ENCODE measurements at places on chromosomes 4 and X.

DNA sequence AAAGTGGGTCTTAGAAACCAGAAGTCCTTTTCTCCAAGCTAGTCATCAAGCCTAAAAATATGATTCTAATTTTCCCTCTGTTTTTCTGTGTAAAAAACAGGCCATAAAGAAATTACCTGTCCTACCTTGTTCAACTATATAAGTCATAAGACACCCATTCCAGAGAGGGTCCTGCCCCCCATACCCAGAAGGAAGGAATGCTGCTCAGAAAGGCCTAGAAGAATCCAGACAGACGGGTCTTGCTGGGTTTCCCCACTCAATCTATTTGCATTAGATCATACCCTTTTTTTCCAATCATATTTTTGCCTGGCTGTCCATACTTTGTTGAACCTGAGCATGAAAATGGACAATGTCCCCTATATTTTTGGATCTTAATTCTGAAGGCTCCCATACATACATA, 16.3 kb upstream of the XAGE2 start:
- ATAC-seq, result no peak

DNA sequence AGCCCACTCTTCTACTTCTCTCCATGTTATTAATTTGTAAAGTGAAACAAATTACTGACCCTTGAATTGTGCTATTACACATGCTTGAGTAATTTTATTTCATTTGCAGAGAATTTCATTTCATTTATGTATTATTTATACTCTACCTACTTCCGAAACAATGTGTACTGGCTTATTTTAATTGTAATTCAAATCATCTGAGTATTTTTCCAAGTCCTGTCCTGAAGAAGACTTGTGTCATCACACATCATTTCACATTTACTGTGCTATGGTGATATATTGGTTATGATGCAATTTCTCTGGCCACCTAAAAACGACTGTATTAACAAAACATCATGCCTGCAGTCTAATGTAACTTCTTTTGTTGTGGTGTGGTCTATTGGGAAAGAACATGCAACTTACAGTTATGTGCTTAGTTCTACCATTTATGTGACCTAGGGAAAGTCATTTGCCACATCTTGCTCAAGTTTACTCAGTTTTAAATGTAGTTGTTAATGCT, 384.5 kb downstream of the RPA4 start:
- ATAC-seq, result no peak

DNA sequence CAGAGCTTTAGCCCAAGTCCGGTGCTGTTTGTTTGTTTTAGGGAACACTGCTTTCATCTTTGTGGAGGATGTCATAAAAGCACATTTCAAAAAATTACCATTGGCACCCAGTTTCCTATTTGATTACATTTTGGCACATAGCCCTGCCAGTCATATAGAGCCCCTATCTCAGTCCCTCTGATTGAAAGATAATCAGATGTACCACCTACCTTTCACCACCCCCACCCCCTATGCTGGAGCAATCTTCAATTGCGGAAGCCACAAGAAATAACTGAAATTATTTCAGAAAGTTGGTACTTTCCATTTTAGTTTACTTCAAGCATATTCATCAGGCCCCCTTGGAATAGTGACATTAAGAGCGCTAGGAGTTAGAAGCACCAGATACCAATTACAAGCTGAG, 136.7 kb upstream of the RPL34 start:
- ATAC-seq, result no peak

DNA sequence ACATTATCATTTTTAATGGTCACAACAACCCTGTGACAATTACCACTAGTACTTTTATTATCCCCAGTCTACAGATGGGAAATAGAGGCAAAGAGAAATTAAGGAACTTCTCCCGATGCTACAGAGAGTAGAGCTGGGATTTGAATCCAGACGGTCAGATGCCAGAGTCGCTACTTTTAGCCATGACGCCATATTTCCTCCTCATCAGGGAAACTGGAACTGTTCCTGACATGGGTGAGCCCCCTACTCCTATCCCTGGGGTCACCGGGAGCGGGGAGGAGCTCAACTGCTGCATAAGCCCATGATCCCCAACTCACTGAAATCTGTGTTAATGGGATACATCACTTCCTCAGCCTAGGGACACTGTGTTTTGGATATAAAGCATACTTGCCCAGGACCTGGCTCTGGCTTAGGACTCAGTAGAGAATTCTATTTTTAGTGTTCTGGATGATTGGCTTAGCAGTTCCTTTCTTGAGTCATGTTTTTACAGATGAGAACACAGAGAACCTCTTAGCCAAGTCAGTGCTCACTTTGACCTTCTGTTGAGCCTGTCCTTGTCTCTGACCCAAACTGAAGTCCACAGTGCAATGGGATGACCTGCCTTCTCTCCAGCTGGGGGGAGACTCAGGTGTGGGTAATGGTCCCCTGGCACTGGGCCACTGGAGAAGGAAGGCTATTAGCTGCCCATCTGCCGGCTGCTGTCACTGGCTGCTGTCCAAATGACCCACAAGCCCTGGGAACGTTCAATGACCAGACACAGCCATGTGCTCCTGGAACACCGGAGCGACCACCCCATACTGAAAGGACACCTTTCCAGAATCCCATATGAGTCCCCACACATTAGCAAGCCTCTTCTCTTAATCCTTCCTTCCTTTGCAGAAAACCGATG, 90.8 kb upstream of the SHISA3 start:
- ATAC-seq, result peak; percentile 79

GRCh38 chr4:183823434-183823833, 81.7 kb upstream of the STOX2 start:
- ATAC-seq, result peak; percentile 20

- peak; percentile 26 for ATAC-seq
Measured at GRCh38 chr4:186105647-186106321, 1.3 kb downstream of the FAM149A start.

DNA sequence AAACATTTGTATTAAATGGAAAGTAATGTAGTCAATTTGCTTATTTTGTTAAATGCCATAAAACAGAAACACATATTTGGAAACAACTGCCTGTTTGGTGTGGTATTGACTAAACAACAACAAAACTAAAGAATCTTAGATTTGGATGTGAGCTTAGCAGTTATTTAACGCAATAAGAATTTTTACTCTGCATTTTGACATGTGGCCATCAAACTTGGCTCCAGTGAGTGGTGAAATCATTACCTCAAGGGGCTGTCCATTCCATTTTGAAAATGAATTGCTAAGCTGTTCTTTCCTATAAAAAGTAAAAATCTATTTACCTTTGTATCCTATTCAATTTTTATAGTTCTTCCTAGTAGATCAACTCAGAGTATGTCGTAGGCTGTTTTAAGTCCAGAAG, 84.2 kb downstream of the DKK2 start:
- no peak for ATAC-seq

GRCh38 chr4:55736605-55737183, 82.9 kb upstream of the EXOC1L start:
- no peak for ATAC-seq

DNA sequence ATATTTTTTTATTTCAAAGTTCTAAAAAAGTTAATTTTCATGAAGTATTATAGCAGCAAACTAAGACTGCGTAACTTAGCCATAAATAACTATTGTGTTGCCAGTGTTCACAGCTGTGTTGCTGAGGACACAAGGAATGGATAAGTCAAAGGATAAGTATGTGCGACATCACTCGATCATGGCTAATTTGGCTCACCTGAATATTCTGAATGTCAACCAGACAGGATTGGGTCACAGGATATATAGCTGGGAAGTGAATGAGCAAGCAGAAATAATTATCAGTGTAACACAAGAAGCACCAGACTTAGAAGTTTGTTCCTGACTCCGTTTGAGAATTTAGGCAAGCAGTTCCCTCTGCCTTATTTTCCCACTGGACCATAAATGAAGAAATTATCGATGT, 33.9 kb downstream of the PRDM8 start:
- no peak for ATAC-seq

GRCh38 chr4:67546971-67547370, 1.7 kb upstream of the CENPC start:
- ATAC-seq, result no peak

- ATAC-seq, result peak; percentile 46
Measured at GRCh38 chrX:68666580-68666979, 19.1 kb downstream of the STARD8 start.

DNA sequence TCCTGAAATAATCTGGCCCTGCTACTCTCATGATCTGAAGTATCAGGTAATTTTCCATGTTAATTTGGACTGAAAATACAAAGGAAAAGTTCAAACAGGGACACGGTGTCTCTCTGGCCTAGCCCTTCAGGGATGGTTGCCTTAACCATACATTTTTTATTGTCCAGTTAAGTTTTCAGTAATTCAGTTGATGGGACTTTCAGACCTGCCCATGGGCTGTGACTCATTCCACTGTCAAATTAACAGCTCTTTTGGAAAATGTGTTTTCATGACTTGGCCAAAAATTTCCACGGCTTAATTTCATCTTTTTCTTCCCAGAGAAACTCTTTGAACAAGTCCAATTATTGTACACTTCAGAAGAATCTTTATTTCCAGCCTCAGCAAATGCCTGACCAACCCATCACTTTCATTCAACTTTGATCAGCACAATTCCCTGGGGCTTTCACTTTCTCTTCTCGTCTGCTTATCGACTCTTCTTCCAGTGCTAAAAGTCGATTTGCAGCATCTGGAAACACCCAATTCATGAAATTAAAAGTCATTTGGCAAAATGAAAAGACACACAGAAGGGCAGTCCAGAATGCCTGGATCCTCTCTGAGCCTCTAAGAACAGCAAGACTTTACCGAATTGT, 293.9 kb downstream of the RAB28 start:
- no peak for ATAC-seq

DNA sequence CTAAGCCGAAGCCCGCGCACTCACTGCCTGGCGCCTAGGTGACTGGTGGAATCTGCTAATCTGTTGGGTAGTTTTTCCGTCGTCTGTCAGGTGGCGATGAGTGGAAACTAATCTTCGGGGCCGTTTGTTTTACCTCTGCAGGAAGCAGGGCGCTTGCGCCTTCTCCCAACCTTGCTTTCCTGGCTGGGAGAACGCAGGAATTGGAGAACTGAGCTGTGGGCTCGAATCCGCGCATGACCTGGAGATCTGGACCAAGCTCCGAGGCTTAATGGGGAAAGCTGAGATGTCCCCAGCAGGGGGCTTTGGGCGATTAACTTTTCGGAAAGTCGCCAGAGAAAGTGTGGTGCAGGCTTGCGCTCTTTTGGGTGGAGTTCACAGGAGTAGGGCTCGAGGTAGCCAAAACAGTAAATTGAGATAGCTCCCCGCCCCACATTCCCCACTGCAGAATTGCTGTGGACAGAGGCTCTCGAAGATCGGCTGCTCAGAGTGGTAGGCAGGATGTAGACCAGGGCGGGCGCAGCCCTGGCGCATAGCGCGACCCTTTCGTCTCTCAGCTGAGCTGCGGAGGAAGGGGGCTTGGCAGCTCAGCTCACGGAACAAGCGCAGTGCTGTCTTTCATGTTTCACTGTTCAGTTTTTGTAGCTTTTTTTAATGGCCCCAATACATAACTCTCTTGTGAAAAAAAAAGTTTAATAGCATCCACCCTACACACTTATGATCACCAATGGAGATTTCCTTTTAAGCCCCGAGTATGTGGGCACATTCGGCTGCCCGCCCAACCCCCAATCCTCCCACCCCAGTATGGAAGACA, 2.7 kb upstream of the FGF5 start:
- ATAC-seq, result no peak

DNA sequence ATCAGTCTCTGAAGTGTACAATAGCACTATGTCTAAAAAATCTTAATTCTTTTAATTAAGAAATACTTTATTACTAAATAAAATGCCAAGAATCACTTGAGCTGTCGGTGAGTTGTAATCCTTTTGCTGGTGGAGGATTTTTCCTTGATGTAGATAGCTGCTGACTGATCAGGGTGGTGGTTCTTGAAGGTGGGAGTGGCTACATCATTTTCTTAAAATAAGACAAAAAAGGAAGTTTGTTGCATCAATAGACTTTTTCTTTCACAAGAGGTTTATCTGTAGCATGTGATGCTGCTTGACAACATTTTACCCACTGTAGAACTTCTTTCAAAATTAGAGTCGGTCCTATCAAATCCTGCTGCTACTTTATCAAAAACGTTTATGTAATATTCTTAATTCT, 68.8 kb upstream of the ZC4H2 start:
- no peak for ATAC-seq

DNA sequence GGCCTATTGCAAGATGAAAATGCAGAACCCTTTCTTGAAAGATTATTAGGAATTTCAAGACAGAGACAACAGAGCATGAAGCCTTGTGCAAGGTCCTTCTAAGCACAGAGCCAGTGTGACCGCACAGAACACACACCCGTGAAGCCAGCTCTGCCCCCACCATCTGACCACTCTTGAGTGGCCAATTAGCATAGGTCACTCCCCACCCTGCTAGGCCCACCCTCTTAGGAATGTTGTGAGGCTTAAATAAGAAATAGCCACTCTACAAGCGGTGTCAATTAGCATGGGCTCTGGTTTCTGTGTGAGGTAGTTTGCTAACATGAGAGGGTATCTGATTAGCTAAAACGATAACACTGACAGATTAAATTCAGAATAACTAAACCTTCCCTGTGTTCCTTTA, 152.9 kb downstream of the PTTG2 start:
- ATAC-seq, result no peak

DNA sequence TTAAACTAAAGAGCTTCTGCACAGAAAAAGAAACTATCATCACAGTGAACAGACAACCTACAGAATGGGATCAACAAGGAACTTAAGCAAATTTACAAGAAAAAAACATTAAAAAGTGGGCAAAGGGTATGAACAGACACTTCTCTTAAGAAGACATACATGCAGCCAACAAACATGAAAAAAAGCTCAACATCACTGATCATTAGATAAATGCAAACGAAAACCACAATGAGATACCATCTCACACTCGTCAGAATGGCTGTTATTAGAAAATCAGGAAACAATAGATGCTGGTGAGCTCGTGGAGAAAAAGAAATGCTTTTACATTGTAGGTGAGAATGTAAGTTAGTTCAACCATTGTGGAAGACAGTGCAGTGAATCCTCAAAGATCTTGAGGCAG, 27.8 kb downstream of the PAPSS1 start:
- ATAC-seq, result no peak

- ATAC-seq, result no peak
Measured at GRCh38 chr4:76758996-76759395, 138.9 kb downstream of the SOWAHB start.

GRCh38 chrX:148567229-148567628, 66.8 kb downstream of the AFF2 start:
- no peak for ATAC-seq

DNA sequence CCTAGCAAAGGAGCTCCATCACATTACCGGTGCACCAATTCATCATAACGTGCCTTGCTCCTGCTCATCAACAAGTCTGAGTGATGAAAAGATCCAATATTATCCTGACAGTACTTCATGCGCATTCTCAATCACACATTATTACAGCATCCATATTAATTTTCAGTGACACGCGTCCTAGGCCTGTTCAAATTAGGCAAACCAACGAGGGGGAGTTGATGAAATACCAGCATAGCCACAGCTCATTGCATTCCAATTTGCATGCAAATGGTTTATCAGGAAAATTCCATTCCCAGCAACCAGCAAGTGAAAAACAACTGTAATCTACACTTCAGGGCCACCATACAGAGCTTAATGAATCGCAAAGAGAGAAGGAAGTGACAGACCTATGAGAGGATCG, 236.9 kb downstream of the DCLK2 start:
- ATAC-seq, result no peak

Measured in gastroesophageal sphincter (tissue), 4 donors.